Upper lobe of right lung (tissue), 1 donor: ENCODE measurements at places on chromosomes 1 and 21. TPM values are rescaled to one million over a fixed set of nuclear protein-coding genes. Genes with fewer than 3 reads are reported as not detected.
A peak's percentile ranks its signal among the peaks of the same experiment; 100 is the strongest.

DNA sequence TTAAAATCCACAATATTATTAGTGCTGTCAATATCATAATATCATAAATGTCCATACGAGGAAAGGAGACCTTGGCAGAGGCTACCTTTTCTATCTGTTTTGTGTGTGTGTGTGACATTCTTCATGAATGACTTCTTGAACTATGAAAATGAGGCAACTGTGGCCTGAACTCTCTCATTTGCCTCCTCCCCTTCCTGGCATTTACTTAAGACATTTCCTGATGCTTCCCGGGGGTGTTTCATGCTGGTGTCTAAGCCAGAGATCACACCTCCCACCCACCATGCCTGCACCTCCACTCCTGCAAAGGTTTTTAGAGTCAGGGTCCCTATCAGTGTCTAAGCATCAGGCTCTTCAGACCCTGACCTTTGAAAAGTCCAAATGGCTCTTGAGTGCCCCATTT lies 420.9 kb downstream of the KIF26B start:
- DNase-seq, result no peak

DNA sequence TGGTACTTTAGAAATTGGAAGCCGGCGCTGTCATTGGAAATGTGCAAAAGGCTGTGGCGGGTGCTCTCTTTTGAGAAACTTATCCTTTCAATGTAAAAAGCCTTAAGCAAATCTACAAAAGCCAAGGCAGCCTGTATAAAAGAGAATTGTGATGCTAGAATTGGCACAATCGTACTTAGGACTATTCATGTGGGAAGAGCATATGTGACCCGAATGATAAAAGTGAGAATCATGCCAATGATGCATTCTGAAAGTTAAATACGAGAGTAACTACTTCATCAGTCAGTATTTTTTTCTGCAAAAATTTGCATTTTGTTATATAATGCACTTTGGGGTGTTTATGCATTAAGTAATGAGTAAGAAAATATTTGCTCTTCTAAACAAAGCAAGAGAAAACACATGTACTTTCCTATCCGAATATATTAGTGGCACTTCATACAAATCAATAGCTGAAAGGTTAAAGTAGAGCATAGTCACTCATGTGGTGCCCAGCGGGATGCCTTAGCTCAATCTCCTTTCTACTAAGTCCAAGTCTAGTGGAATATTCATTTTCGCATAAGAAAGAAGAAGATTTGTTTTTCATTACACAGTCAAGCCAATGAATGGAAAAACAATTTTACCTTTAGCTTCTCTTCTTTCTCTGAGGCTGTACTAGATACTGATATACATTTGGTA lies 1256.6 kb upstream of the B3GALT2 start:
- DNase-seq, result no peak

The MAGOH gene
- total RNA-seq, result 38.8 TPM

DNA sequence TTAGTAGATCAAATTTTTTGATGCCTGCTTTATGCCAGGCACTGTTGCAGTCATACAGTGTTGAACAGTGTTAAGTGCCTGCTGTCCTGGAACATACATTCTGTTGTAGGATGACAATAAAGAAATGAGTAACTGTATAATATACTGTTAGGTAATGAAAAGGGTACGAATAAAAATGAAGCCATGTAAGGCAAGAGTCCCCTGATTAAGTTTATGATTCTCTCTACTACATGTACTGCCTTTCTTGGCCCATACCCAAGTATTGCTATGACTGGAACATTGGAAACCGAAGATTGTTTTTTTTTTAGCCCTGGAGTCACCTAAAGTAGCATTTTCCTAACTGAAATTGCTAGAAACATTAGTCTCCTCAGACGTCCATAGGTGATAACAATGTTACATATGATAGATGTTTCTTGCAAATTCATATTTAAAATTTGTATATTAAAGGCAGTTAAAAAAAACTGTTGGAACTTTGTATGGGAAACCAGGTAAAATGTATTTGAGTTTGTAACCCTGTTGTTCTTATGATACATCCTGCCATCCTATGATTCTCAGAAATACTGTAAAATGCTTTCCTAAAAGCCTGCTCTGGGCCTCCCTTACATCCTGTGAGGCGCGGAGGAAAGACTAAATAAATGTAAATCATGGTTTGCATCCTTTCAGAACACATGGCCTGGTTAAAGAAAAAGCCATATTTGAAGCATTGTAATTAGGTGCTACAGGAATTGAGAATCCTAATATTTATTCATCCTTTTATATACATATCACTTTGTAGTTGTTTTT lies 5.8 kb downstream of the ATP5PB start:
- no peak for DNase-seq

The FAM151A gene
- total RNA-seq, result not detected

The PTGER3 gene
- total RNA-seq, result 2.7 TPM

The SH2D1B gene
- 1.9 TPM for total RNA-seq

DNA sequence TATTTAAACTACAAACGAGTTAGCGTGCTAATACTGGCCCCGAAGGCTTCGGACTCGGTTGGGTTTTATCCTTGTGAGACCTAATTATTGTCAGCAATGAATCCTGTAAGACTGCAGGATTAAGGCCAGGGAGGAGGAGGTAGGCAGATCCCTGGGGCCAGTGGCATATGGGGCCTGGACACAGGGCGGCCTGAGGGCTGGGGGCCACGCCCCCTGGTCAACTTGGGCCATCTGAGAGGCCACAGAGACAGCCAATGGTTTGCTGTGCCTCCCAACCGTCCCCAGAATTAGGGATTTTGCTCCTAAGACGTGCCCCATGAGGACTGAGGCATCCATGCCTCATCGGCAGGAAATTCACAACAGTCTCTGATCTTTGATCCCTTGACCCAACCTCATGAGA lies 31.1 kb upstream of the DISP3 start:
- no peak for DNase-seq

The TMEM50A gene
- 109 TPM for total RNA-seq

DNA sequence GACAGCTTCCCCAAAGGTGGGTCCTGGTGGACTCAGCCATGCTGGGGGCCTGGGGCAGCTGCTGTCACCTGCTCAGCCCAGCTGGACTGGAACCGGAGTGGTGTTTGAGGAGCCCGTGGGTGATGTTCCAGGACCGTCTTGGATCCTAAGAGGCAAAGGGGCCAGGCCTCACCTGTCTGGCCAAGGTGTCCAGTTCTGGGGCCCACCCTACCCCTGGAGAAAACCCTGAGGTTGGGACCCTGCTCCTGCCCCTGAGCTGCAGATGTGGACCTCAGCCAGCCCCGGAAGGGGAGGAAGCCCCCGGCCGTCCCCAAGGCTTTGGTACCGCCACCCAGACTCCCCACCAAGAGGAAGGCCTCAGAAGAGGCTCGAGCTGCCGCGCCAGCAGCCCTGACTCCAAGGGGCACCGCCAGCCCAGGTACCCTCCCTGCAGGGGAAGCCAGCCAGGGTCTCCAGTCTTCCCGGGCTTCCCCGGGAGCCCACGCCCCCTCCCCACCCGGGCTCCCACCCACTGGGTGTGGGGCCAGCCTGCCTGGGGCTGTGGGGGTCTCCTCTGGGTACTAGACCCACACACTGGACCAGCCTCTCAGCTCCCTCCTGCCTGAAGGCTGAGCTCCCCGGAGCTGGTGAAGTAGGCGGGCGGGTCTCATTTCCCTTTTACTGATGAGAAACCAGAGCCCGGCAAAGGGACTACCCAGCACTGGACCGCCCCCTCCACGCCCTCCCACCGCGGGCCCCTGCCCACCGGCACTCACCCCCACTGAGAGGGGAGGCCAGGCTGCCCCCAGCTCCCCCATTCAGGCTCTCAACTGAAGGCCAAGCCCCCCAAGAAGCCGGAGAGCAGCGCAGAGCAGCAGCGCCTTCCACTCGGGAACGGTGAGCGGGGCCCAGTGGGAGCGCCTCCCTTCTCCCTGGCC lies 1.3 kb downstream of the AIRE start:
- no peak for DNase-seq

The CLCA1 gene
- total RNA-seq, result not detected

GRCh38 chr1:231315887-231316286 lies 21.8 kb downstream of the EXOC8 start:
- DNase-seq, result peak; percentile 66

The HES3 gene
- not detected for total RNA-seq

The PADI1 gene
- total RNA-seq, result not detected

The OR2L13 gene
- not detected for total RNA-seq

The TRAF5 gene
- total RNA-seq, result 9.8 TPM

The FCRL2 gene
- 0.20 TPM for total RNA-seq

DNA sequence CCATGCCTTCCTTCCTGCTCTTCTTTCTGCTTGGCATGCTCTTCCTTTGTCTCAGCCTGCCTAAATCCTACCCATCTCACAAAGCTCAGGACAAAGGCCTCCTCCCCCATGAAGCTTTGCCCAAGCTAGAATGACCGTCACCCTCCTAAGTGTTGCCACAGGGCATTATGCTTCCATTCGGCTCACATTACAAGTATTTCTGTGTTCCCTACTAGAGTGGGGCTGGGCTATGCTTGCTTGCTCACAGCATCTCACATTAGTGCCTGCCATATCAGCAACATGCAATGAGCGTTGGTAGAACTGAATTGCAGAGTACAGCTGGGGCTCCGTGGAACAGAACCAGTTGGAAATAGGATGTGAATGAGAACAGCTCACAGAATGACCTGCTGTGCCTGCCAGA lies 82.8 kb downstream of the CD58 start:
- no peak for DNase-seq

The SHE gene
- 48.3 TPM for total RNA-seq

- peak; percentile 61 for DNase-seq
Observed at GRCh38 chr1:3463891-3464648, 9.6 kb downstream of the ARHGEF16 start.

DNA sequence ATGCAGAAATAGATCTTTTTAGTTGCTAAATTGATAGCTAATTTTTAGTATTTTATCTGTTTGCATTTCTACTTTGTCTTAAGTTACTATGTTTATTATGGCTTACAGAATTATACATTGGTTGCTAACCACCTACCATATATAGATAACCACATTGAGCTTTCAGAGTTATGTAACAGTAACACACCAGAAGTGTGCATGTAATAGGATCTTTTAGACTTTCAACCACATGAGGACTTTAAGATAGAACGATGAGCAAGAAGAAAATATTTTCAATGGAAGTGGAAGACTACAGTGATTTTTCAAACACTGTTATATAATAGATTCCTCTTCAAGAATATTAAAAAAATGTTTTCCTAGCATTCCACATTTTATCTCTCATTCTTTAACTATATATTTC lies 28.8 kb downstream of the TOR1AIP1 start:
- no peak for DNase-seq

DNA sequence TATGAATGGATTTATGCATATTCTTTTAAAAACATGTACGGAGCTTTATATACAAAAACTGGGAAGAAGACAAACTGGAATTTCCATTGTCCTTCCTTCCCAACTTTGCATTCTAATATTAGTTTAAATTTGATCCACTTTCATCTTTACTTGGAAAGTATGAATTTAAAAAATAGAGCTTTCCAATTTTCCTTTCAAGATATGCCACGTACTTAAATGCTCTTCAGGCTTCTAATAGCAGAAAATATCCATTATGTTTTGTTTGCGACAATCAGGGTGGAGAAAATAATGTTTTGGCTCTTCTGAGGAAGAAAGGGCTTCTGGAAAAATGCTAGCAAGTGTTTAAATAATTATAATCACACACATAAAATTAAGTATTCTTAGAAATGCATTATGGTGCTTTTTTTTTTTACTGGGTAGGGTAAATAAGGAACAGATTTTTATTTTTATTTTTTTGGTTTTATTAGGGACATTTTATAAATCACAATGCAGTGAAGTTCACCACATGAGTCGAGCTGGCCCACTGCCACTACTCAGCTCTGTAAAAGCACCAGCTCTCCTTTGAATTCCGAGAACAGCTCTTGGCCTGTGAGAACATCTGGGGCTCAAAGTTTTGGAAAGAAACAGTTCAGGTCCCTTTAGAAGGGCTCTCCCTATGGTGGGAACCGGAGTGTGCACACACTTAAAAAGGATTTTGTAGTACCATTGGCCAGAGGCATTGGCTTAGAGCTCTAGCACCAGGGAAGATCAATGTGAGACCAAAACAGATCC lies 287.4 kb upstream of the LYPLAL1 start:
- DNase-seq, result no peak

The CSF1 gene
- 79.8 TPM for total RNA-seq

DNA sequence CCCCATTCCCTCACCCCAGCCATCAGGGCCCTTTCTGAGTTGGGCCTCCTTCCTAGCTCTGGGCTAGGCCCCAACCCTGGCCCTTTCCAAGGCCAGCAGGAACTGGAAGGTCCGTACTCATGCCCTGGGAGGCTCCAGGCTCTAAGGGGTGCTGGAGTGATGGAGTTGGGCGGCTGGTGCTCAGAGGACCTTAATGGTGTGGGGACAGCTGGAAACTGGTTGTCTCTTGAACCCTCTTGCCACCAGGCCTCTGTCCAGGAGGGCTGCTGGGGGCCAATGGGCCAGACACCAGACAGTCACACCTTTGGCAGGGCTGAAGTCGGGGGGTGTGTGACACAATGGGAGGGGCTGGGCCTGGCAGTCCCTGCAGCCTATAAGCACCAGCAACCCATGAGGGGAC lies 9.2 kb upstream of the PADI1 start:
- DNase-seq, result peak; percentile 44
